Stimulated activated CD8-positive, alpha-beta memory T cell treated with anti-CD3 and anti-CD28 coated beads, Interleukin-7, amount 100 ng/mL, for 1 hour (primary cell): ENCODE measurements at places on chromosomes 3 and 15.

GRCh38 chr15:43511012-43511885 is 6.2 kb upstream of the MAP1A start:
- DNase-seq = no peak

DNA sequence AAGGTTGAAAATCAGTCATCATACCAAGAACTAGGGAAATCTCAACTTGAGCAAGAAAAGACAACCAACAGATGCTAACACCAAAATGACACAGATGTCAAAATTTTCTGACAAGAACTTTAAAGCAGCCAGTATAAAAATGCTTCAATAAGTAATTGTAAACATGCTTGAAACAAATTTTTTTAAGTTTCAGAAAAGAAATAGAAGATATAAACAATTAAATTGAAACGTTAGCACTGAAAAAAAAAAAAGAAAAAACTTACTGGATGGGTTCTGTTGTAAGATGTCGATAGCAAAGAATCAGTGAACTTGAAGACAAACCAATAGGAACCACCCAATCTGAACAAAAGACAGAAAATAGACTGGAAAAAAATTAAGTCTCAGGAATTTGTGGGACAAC is 8.0 kb downstream of the MYD88 start:
- no peak for DNase-seq

DNA sequence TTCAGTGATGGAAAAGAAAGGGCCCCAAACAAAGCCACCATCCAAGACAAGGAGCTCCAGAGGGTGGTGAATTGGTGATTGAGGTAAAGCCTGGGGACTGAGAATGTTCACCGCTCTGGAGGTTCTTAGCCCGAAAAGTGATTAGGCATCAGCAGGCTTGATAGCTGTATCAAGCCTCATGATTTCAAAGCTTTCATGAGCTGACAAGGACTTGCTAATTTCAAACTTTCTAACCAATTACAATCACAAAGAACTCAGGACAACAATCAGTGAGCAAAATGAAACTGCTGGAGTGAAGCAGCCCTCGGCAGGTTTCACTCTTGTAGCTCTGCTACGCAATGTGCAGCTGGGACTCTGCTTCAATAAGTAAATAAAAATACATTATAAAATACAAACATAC is 391.3 kb downstream of the TIGIT start:
- no peak for DNase-seq

DNA sequence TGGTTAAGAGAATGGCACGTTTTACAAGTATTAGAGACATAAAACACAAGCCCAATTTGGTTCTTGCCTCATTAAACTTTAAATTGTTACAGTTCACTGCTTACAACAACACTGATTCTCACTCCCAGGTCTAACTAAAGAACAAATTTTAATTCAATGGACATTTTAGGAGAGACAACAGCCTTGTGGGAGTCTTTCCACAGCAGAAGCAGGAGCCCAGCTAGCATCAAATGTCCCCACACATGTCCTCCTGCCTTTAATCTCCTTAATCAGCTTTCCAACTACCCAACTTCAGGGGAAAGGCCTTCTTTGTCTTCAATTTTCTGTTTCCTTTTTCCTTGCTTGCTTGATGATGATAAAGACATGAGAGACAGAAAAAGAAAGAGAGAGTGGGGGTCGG is 287.8 kb upstream of the WNT5A start:
- DNase-seq = no peak
